ENCODE measurements at places on chromosomes 5 and 9.

- DNase-seq, result no peak
Observed at GRCh38 chr5:135032999-135033861, 798 bp downstream of the PITX1 start.

DNA sequence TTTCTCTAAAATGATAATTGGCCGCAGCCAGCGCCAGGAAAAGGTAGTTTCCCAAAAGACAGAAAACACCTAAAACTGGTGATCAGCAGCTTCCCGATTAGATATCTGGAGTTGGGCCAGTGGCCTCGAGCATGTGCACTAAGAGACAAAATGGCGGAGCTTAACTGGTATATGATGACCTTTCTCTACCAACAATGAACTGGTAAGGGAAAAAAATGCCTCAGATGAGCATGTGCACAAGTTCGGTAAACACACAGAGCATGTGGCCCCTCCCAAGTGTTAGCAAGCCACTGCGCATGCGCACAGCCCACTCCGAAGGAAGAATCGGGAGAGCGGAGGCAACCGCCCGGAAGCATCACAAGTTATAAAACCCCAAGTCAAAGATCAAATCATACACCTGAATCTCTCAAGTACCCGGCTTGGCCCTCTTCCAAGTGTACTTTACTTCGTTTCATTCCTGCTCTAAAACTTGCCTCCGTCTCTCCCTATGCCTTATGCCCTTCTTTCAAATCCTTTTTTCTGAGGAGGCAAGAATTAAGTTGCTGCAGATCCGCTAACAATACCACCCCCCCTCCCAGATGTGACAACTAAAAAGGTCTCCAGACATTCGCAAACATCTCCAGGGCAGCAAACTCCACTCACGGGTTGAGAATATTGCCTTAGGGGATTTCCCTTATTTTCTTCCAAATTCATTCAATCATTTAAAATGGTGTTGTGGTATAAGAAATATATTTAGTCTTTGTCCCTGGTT is 15.0 kb upstream of the PTBP3 start:
- peak; percentile 84 for DNase-seq

- DNase-seq, result no peak
Observed at GRCh38 chr5:163473635-163474243, 13.3 kb downstream of the HMMR start.

- DNase-seq, result no peak
Observed at GRCh38 chr5:6135977-6136376, 242.4 kb downstream of the MED10 start.

GRCh38 chr9:22119522-22120158 is 110.5 kb upstream of the CDKN2B start:
- DNase-seq, result no peak

DNA sequence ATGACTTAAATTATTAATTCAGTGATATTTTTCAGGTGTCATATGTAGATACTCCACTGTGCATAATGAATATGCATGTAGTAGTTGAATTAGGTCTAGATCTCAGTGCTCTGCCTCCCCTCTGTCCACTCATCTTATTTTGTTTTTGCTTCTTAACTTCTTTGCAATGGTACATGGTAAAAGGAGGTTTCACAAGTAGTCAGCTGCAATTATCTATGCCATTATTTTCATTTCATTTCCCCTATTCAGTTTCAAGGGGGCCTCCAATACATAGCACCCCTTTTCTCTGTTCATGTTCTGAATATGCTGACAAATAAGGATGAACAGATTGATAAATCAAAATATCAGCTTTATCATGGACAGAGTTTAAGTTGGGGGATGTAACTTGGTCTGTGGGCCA is 511.6 kb upstream of the ZNF608 start:
- DNase-seq, result no peak

GRCh38 chr9:15150939-15151338 is 156.1 kb downstream of the TTC39B start:
- DNase-seq, result no peak

- no peak for DNase-seq
Observed at GRCh38 chr5:40227931-40228330, 451.8 kb upstream of the PTGER4 start.

GRCh38 chr9:125434986-125435775 is 173.6 kb downstream of the GAPVD1 start:
- DNase-seq, result no peak

DNA sequence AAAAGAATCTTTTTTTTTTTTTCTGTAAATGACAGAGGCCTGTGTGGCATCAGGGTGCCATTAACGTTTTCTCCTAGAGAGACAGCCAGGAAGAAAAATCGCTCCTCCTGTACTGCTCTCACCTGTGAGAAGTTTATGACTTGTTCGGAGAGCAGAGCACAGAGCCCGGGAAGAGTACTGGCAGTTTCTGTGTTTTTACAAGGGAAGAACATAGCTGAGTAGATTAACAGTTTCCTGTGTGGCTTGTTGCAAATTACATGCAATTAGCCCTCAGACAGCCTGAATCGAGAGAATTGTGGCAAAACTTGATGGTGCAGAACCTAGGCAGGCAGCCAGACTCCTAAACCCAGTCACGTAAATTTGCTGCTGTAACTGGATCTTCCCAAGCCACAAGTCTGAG is 32.1 kb downstream of the PRKACG start:
- DNase-seq, result no peak

- DNase-seq, result no peak
Observed at GRCh38 chr5:113164021-113164420, 187.4 kb downstream of the DCP2 start.

- DNase-seq, result no peak
Observed at GRCh38 chr5:11588803-11589202, 315.4 kb downstream of the CTNND2 start.

DNA sequence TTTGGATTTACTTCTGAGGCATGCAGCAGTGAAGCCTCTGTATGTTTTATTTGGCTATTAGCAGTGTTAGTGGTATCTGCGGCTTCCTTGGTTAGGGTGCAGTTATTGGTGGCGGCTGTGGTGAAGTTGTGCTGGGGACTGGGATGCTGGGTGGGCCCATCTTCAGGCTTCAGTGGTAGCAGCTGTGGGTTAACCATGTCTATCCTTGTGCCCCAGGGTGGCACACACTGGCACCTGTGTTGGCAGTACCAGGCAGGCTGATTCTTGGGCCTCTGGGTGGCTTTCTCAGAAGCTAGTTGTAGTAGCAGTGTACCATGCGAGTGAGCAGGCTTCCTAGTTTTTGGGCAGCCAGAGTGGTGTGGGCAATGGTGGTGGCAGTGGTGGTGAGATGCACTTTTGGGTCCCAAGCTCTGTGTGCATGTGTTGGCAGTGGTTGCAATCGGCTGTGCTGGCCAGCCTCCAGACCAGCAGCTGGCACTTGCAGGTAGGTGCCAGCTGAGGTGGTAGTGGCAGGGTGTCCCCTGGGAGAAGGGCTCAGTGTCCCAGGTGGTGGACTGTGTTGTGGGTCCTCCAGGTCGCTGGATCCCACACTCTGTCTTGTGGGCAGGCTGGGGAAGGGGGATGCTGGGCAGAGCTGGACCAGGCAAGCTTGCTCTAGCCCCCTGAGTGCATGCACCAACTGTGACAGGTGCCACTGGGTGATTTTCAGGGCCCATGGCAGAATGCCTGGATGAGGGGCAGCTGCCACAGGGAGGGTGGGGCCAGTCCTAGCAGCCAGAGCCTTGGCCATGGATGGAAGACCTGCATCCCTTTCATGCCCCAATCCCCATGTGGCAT is 13.6 kb downstream of the AHRR start:
- DNase-seq, result no peak

DNA sequence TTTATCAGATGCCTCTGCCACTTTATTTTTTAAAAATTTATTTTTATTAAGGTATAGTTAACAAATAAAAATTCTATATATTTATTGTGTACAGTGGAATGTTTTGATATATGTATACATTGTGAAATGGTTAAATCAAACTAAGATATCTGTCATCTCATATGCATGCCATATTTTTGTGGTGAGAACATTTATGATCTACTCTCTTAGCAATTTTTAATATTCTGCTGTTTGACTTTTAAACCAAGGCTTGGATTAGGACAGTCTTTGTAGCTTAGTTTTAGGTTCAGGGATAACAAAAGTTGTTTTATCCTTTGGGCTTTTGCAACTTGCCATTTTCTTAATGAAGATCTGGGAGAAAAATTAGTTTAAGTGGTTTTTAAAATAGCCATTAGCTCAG is 46.0 kb upstream of the CDKN2B start:
- no peak for DNase-seq

- no peak for DNase-seq
Observed at GRCh38 chr9:12350775-12351174, 342.4 kb upstream of the TYRP1 start.

DNA sequence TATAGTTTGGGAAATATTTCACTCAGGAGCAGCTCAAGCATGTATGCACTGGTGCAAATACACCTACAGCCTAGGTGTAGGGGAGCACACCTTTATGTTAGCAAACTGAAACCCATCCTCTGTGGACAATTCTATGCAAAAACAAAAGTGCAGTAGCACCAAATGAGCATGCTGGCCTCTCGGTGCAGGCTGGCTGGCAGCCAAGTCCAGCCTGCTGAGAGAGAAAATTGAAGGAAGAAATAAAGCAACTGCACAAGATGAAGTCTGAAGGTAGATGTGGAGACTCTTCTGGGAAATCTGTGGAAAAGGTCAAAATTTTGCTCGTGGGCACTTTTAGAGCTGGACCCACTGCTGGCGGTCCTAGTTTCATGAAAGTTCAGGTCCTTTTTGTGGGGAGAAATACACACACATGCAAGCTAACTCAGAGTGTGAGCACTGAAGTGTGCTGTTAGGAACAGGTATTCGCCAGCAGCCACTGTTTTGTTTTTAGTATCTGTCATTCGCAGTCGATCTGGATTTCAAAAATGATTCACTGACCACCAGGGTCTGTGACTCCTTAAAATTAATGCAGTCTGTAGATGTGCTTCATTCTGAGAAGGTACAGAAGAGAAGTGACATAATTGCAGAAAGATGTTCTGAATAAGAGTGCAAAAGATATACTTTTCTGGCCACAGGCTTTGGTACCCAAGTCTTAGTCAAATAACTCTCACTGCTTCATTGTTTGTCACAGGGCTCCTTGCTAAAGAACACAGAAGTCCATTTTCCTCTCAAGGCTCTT is 281.7 kb downstream of the PARP8 start:
- DNase-seq, result no peak

DNA sequence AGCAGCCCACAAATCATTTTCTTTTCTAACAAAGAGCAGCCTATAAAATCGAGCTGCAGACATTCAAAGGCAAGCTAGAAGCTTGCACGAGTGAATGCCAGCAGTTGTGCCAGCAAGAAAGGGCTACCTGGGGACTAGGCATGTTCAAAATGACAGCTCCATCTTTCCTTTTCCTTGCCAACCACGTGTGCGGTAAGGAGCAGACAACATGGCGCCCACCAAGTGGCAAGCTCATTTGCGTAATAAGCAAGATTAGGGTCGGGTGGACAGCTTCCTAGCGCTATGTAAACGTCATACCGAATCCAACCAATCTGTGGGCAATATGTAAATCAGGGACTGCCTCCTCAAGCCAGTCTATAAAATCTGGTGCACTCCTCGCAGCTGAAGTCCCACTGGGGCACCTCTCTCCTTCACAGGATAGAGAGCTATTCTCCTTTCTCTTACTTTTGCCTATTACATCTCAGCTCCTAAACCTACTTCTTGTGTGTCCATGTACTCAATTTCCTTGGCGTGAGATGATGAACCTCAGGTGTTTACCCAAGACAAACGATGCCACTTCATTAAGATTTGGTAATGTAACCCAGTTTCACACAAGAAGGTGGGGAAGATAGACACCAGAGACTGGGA is 22.5 kb upstream of the SPARC start:
- no peak for DNase-seq

GRCh38 chr9:15277400-15278090 is 29.5 kb downstream of the TTC39B start:
- DNase-seq, result no peak
